Glutamatergic neuron (in vitro differentiated cells): ENCODE measurements at places on chromosomes 16 and 17. TPM values are rescaled to one million over a fixed set of nuclear protein-coding genes. Genes with fewer than 3 reads are reported as not detected.

- no peak for DNase-seq
These were observed 65.2 kb upstream of the ZNF423 start for GRCh38 chr16:49921106-49921505.

DNA sequence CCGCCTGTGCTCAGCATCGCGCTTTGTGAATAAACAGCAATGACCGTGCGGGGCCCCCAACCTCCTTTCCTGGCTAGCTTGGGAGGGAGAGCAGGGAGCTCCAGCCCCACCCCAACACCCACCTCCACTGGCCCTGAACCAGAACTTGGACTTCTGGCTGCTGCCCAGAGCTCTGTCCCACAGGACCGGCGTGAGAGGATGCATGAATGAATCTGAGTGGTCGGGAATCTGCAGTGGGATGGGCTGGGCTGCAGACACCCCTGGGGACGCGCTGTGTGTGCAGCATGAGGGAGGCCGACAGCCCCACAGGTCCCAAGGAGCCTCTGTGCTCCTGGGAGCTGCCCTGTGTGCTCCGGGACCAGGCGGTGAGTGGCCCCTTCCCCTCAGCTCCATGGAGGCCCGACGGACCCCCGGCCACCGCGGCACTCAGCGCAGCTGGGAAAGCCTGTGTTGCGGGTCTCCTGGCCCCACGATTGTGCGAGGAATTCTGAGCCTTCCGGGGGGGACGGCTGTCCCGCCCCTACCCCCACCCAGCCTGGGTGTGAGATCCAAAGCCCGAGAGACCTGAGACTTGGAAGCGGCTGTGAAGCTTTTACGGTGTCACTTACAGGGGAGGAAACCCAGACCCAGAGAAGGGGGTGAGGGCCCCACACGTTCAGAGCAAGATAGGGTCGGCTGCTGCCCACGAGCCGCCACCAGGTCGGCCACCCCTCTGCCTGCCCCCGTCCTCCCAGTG is 5.4 kb downstream of the PIEZO1 start:
- peak; percentile 50 for DNase-seq

GRCh38 chr17:69350911-69351310 is 24.0 kb upstream of the ABCA5 start:
- DNase-seq = no peak

DNA sequence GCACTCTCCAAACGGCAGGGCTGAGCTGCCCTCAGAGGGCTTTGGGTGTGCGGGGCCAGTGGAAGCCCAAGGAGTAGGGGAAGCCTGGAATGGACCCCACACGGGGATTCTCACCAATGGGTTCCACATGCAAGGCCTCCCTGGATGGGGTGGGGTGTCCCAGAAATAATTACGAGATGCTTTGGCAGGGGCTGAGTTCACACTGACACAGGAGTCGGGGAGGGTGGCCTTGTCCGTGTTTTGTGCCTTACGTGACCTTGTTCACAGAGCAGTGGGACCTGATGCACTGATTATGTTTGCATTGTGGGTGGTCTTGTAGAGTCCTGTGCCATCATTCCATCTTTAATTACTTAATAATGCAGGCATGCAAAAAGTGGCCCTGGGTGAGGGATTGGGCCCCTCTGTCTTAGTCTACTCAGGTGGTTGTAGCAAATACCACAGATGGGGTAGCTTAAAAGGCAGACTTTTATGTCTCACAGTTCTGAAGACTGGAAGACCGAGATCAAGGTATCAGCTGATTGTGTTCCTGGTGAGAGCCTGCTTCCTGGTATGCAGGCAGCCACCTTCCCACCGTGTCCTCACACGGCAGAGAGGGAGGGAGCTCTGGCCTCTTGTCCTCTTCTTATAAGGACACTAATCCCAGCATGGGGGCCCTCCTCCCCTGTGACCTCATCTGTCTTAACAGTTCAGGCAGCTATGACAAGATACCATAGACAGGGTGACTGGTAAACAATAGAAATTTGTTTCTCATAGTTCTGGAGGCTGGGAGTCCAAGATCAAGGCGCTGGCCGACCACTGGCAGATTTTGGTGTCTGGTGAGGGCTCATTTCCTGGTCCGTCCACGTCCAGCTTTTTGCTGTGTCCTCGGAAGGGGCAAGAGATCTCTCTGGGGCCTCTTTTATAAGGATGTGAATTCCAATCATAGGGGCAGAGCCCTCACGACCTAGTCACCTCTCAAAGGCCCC is 239.4 kb downstream of the IRF8 start:
- DNase-seq = no peak

- DNase-seq = peak; percentile 53
These were observed 895 bp downstream of the UTS2R start for GRCh38 chr17:82372249-82373071.

- DNase-seq = peak; percentile 13
These were observed 107.6 kb downstream of the BANP start for GRCh38 chr16:88058817-88059216.

DNA sequence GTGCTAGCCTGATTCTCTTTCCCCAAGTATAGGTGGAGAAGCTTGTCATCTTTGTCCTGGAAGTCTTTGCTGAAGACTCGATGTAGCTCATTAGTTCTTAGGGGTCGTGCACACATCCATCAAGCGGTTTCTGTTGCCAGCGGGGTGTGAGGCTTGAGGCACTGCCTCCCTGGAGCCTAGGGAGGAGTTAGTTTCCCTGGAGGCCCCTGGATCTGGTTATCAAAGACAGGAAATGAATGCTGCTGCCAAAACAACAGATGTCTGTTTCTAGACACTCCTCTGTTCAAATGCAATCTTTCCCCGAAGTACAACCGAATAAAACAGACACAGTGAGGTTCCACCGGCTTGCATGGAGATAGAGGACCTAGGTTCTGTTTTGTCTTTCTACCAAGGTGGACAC is 17.5 kb downstream of the HS3ST4 start:
- DNase-seq = no peak

DNA sequence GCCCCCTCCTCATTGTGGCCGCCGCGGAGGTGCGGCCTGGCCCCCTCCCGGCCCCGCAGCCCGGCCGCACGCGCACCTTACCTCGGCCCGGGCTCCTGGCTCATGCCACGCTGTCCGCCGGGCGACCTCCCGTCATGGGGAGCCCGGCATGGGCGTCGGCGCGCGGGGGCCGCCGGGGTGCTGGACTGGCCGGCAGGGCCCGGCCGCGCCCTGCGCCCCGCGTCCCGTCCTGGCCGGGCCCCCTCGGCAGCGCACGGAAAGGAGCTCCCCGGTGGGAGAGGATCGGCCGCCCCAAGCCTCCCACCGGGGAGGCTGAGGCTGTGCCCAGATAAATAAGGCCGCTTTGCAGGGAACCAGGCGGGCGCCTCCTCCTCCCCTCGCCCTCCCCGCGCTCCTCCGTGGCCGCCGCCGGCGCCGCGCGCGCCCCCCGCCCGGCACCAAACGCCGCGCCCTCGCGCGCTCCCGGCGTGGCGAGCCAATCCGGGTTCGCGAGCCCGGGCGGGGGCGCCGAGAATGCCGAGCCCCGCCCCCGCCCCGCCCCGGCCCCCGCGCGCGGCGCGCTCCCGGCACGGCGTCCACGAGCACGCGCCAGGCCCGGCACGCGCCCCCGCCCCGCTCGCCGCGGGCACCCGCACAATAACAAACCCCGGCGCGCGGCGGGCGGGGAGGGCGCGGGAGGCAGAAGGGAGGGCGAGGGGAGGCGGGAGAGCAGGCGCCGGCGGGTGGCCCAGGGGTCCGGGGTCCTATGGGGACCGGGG is at the start of gene FBXL16:
TSS of gene FBXL16 (minus strand) at position 371 of the 758 bp plus-strand sequence. CDS start 8,396 bp downstream, outside the sequence.
- peak; percentile 76 for DNase-seq

DNA sequence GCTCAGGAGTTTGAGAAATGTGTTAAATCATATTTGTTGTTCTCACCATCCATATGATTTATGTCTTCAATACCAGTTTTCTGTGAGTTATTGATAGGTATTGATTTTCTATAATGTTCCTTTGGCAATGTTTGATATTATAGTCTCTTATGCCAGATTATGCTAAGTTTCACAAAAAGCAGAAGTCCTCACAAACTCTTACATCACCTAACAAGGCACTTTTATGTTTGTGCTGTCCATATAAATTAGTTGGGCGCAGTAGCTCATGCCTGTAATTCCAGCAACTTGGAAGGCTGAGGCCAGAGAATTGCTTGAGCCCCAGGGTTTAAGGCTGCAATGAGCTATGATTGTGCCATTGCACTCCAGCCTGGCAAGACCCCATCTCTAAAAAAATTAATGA is 12.6 kb upstream of the UQCRC2 start:
- no peak for DNase-seq

DNA sequence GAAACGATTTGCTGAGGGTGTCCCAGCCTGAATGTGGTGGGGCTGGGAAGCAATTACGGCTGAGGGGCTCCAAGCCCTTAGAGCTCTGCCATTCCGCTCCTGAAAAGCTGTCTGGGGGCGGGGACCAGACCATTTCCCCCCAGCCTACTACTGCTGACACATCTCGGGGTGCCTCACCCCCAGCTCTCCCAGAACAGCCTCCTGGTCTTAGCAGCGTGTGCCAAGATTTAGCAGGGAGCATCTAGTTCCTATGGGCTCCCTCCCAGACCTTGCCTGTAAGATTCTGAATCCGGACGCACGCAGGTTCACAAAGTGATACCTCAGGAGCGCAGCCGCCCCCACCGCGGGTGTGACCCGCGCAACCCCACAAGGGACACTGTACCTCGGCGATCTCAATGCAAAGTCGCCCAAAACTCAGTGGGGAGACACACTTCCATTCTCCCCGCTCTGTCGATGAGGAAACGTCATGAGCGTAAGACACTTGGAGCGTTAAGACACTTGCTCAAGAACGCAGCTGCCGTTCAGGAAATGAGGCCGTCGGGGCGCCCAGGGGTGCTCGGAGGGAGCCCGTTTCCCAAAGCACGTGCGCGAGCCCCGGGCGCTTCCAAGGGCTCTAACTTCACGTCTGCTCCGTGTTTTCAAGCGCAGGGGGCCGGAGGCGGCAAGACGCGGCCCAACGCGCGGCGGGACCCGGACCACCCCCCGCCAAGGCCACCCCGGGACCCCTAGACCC is 629 bp downstream of the GEMIN4 start:
- no peak for DNase-seq

GRCh38 chr17:1625053-1625452 is 3.6 kb downstream of the SLC43A2 start:
- DNase-seq = no peak

CCL7 gene
- total RNA-seq = not detected

CFAP119 gene
- total RNA-seq = 10.9 TPM

DNA sequence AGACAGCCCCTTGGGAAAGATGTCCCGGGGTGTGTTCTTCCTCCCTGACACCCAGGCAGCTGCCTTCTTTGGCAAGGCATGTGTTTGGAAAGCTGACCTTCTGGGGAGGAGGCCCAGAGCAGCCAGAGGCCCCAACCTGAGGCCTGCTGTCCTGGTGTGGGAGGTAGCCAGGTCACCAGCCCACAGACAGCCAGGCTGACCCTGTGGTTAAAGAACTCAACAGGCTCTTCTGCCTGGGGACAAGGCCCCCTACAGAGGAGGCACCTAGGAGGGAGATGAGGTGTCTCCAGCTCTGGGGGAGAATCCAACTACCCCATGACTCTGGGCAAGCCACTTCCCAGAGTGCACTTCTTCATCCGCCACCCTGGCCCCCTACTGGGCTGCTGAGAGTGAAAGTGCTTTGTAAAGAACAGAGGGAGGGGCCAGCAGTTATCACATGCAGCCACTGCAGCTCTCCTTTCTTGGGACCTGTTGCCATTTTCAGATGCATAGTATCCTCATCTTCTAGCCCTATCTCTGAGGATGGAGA is 13.1 kb upstream of the SREBF1 start:
- DNase-seq = no peak

DNA sequence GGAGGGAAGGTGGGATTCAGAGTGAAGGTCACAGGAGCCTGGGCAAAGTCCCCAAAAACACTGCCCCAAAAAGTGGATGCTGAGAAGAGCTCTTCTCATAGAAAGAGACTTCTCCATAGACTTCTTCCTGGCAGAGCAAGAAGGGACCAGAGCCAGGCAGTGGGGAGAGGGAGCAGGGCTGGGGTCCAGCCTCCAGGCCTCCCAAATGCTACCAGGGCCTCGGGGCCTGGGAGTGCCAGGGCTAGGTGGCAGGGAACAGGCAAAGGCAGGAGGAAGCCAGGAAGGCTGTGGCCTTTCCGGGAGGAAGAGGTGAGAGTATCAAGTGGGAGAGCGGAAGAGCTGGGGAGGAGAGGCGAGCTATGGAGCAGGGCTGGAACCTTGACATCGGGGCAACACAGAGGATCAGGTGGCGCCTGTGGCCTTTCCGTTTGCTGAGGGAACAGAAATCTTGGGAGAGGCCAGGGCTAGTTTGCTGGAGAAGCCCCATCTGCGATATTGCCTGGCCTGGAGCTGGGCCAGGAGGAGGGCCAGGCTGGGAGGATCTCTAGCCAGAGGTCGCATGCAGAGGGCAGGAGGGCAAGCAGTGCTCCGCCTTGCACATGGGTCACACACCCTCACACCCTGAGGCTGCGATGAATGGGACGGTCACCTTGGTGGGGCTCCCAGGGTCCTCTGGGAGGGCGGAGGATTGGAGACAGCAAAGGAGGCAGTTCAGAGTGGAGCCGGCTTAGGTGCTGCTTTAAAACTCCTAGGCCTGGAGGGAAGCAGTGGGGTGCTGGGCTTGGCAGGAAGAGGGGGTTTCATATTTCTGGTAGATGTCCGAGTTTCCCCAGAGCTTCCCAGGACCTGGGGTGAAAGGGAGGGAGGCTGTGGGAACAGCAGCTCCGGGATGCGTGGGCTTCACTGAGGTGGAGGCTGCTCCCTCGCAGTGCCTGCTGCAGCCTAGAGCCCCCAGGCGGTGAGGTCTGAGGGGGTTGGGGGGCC is 3.4 kb downstream of the SLC16A5 start:
- DNase-seq = no peak

DNA sequence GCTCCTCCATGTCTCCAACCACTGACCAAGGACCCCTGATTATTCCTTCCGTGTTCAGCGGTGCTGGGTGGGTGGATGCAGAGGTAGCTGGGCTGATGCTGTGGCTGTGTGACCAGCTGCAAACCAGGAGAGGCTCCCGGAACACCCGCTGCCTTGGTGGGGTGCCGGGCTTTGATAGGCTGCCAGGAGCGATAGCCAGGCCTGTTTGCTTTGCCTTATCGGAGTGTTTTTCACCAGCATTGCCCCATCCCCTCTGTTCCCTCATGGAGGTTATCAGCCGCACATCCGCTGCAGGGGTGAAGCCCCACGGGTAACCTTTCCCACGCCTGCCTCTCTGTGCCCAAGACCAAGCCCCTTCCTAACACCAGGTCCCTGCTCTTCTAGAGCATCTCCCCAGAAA is 354.3 kb downstream of the C16orf95 start:
- DNase-seq = no peak

TMC6 gene
- total RNA-seq = 1.1 TPM

DNAAF8 gene
- total RNA-seq = 0.59 TPM

WNT3 gene
- total RNA-seq = 1.7 TPM

- no peak for DNase-seq
These were observed 78.3 kb downstream of the CYLD start for GRCh38 chr16:50820225-50820624.
